ENCODE measurements at places on chromosomes 7 and 10.

- no peak for DNase-seq
Measured at GRCh38 chr7:70774950-70775527, 356.9 kb upstream of the GALNT17 start.

DNA sequence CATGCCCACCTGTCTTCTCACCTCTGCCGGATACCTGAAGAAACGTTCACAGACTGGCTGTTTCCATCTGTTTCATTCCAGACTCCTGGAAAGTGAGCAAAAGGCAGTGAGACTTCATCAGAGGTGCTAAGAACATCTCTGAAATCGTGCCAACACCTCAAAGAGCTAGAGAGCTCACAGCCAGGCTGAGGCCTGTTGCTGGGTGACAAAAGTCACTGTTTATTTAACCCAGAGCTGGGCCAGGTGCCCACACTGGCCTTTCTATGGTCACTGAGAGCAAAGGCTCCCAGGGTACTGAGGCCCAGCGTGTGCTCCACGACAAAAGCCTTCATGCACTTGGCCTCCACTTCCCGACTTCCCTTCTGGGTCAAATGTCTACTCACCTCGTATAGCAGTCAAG, 3.7 kb upstream of the NANOS1 start:
- no peak for DNase-seq

DNA sequence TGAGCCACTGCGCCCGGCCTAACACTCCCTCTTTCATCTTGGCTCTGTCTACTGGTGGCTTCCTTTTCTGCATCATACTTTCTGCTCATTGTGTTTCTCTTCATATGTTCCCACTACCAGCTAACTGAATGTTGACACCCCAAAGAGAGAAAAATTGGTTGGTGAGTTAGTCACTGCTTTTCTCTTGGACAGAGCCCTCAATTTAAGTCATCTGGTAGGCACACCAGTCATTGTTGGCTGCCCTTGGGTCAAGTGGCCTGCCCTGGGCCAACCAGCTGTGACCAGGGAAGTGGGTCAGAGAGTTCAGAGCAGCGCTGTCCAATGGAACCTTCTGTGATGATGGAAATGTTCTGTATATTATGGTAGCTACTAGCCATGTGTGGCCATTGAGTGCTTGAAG, 52.0 kb downstream of the GRK5 start:
- no peak for DNase-seq

GRCh38 chr10:119703903-119704508, 21.8 kb upstream of the INPP5F start:
- DNase-seq, result no peak

DNA sequence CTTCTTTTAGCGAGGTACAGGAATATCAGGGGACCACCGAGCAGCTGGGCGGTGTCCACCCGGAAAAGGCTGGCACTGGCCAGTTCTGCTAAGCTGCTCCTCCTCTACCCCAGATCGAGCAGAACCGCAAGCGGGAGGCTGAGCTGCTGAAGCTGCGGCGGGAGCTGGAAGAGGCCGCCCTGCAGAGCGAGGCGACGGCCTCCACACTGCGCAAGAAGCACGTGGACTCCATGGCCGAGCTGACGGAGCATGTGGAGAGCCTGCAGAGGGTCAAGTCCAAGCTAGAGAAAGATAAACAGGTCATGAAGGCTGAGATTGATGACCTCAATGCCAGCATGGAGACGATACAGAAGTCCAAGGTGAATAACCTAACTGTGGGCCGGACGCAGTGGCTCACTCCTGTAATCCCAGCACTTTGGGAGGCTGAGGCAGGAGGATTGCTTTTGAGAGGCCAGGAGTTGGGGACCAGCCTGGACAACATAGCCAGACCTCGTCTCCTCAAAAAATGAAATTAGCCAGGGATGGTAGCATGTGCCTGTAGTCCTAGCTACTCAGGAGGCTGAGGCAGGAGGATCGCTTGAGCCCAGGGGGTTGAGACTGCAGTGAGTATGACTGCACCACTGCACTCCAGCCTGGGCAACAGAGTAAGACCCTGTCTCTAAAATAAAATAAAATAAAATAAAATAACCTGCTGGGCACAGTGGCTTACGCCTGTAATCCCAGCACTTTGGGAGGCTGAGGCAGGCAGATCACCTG, 15.3 kb downstream of the MYH16 start:
- no peak for DNase-seq

DNA sequence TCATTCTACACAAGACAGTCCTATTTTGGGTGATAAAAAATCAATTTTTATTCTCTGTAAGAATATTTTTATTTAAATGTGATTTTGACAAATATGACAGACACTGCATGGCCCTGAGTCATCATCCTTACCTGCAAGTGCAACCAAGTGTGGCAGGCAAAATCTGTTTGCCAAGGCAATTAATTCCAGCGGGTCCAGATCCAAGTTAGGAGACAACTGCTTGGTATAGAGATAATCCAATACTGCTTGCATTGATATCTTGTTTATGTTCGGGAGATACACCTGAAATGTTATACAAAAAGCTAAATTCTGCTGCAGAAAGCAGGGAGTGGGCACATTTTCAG, 66.2 kb downstream of the RHOBTB1 start:
- no peak for DNase-seq

DNA sequence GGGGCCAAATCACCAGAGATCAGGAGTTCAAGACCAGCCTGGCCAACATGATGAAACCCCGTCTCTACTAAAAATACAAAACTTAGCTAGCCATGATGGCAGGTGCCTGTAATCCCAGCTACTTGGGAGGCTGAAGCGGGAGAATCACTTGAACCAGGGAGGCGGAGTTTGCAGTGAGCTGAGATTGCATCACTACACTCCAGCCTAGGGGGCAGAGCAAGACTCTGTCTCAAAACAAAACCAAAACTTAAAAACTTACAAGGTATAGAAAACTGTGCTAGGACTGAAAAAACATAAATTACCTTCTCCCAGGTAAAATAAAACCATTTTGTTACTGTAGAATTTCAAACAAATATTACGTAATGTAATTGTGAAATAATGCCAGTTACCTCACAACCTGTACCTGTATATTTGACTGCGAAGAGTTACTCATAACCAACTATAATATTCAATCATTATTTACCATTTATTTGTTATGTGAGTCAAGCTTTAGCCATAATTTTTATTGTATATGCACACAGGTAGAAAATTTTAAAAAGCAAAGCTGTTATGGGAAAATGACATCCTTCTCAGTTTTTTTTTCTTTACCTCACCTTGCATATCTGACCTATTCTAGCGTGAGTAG, 180.9 kb downstream of the SEMA3A start:
- no peak for DNase-seq

DNA sequence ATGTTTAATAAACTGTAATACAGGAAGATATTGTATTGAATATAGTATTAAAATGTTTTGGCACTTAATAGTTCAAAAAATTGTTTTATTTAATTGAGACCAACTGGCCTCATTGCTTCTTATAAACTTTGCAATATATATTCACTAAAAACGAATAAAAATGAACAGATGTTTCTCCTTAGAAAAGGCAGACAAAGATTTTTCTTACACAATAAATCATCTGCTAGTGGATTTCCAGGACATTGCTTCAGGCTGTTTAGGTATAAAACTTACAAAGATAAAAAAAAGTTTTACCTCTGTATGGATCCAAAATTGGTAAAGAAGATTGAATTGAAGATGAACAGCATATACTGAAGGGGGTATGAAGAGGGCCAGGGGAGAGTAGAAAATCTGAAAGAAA, 143.6 kb downstream of the AGMO start:
- no peak for DNase-seq

DNA sequence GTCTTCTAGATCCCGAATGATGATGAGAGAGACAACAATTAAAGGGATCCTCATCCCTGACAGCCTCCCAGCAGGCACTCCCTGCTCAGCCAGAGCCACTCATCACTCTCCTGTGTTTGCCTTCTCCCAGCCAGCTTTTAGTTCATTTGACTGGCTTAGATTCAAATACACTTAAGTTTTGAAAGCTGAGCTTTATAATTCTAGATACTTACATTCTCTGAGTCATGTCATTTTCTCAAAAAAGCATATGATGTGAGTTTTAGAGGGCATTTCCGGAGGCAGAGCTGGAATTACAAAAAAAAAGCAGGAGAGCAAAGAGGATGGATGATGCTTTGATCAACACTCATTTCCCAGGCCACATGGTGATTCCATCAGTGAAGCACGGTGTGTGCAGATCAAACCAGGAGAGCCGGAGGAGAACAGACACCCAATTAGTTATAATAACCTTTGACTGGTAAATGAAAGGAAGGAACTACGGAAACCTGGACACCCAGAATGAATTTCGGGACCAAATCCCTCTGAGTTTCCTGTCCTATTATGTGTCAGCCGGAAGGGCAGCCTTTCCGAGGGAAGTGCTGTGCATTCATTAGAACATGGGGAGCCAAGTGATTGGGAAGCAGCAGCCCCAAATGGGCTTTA, 81.5 kb upstream of the HPS1 start:
- DNase-seq, result no peak

GRCh38 chr10:87846023-87846422, 17.3 kb downstream of the KLLN start:
- DNase-seq, result no peak

DNA sequence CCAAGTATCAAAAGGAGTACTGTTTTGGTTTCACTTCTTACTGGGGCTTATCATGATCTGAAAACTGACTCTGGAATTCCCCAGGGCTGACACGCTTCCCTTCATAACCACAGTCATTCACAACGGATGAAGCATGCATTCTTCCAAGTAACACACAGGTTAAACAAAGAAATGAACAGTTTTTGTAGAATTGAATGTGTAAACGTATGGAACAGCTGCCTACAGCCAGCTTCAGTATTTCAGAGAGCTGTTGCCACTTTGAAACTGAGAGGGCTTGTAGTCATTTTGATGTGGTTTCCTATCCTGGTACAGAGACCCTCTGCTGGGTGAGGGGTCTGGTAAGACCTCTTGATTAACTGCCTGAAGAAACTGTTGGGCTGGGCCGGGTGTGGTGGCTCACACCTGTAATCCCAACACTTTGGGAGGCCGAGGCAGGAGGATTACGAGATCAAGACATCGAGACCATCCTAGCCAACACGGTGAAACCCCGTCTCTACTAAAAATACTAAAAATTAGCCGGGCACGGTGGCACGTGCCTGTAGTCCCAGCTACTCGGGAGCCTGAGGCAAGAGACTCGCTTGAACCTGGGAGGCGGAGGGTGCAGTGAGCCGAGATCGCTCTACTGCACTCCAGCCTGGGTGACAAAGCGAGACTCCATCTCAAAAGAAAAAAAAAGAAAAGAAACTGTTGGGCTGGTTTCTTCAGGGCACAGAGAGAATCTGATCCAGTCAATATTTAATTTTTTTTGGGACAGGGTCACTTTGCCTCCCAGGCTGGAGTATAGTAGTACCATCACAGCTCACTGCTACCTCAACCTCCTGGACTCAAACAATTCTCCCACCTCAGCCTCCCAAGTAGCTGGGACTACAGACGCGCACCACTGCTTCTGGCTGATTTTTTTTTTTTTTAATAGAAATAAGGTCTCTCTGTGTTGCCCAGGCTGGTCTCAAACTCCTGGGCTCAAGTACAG, 4.7 kb downstream of the NFE2L3 start:
- DNase-seq, result no peak

DNA sequence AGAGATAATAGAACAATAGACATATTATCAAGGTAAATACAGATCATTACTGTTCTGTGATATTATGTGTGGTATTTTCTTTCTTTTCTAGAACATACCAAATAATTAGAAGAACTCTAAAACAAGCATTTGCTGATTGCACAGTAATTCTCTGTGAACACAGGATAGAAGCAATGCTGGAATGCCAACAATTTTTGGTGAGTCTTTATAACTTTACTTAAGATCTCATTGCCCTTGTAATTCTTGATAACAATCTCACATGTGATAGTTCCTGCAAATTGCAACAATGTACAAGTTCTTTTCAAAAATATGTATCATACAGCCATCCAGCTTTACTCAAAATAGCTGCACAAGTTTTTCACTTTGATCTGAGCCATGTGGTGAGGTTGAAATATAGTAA, 185.5 kb downstream of the CFTR start:
- no peak for DNase-seq

DNA sequence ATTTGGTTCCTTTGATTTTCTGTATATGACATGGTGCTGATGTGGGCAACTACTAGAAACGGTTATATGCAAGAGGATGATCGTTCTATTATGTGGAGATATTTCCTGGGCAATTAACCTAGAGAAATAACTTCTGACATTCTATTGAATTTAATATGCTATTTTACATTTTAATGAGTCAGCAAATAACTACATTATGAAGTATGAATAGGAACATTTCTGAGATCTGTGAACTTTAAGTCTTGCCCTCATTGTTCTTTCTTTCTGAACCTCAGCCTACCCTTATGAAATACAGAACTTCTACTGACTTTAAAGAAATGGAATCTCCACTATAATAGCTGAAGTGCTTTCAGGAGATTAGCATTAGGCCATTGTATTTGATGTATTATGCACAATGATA, 59.6 kb downstream of the ZNF800 start:
- DNase-seq, result no peak

GRCh38 chr7:1967512-1968396, 265.0 kb downstream of the MAD1L1 start:
- DNase-seq, result no peak

GRCh38 chr7:127979728-127980126, 51.5 kb downstream of the LRRC4 start:
- no peak for DNase-seq

- no peak for DNase-seq
Measured at GRCh38 chr10:48384699-48384982, 78.2 kb downstream of the MAPK8 start.

- DNase-seq, result peak; percentile 50
Measured at GRCh38 chr7:88835147-88835728, 39.7 kb upstream of the TEX47 start.

DNA sequence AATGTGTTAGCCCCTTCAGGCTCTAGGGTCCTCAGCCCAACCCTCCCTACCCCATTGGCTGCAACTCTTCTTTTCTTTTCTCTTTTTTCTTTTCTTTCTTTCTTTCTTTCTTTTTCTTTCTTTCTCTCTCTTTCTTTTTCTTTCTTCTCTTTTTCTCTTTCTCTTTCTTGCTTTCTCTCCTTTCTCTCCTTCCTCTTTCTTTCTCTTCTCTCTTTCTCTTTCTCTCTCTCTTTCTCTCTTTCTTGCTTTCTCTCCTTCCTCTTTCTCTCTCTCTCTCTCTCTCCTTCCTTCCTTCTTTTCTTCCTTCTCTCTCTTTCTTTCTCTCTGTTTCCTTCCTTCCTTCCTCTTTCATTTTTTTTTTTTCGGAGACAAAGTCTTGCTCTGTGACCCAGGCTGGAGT, 458.9 kb downstream of the TYW1 start:
- no peak for DNase-seq

Data from DMS 273 treated with DMSO at 0.1 percent for 48 hours (cell line).